GM23248 (cell line): ENCODE measurements at places on chromosomes 13 and 19. TPM values are rescaled to one million over a fixed set of nuclear protein-coding genes. Genes with fewer than 3 reads are reported as not detected.

DNA sequence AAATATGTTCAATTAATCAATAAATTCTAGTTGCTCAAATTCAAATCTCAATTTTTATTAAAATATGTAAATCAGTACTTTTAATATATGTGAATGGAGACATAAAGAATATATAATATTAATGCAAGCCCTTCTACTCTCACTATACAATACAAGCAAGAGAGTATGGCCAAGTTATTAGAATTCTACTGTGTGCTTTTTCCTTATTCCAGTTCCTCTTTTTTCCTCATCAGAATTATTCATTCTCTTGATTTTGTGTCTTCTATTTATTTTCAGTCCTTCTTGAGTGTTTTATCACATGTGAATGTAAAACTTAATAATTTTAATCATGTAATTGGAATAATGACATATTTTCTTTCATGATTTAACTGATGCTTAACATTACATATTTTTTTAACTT is 276.8 kb downstream of the PCDH20 start:
- no peak overlapping the region for H3K27ac ChIP-seq
- H3K4me3 ChIP-seq: no peak overlapping the region
- no peaks in the 10 kb centered on the region for H3K36me3 ChIP-seq
- no peaks in the 10 kb centered on the region for H3K4me1 ChIP-seq

GRCh38 chr19:42295831-42296525 is 6.0 kb upstream of the PRR19 start:
- no peak overlapping the region for H3K4me3 ChIP-seq
- DNase-seq: peak; percentile 65
- no peaks in the 10 kb centered on the region for H3K27me3 ChIP-seq
- H3K4me1 ChIP-seq: no peaks in the 10 kb centered on the region

GRCh38 chr13:41428155-41428554 is 29.2 kb upstream of the RGCC start:
- H3K4me1 ChIP-seq: no peaks in the 10 kb centered on the region
- no peak overlapping the region for H3K27ac ChIP-seq
- no peaks in the 10 kb centered on the region for H3K36me3 ChIP-seq
- no peaks in the 10 kb centered on the region for H3K27me3 ChIP-seq

- H3K4me3 ChIP-seq: no peak overlapping the region
- no peaks in the 10 kb centered on the region for H3K36me3 ChIP-seq
- H3K4me1 ChIP-seq: peaks cover 3% of the 10 kb centered on the region; the same call in 1 of the 2 replicates
- no peak overlapping the region for H3K27ac ChIP-seq
These were observed 4.1 kb downstream of the KPTN start for GRCh38 chr19:47479701-47480503.

- no peak for DNase-seq
- H3K4me3 ChIP-seq: no peak overlapping the region
- H3K4me1 ChIP-seq: no peaks in the 10 kb centered on the region
- no peaks in the 10 kb centered on the region for H3K27me3 ChIP-seq
- no peaks in the 10 kb centered on the region for H3K36me3 ChIP-seq
These were observed 276.0 kb downstream of the FOXO1 start for GRCh38 chr13:40390401-40390916.

DNA sequence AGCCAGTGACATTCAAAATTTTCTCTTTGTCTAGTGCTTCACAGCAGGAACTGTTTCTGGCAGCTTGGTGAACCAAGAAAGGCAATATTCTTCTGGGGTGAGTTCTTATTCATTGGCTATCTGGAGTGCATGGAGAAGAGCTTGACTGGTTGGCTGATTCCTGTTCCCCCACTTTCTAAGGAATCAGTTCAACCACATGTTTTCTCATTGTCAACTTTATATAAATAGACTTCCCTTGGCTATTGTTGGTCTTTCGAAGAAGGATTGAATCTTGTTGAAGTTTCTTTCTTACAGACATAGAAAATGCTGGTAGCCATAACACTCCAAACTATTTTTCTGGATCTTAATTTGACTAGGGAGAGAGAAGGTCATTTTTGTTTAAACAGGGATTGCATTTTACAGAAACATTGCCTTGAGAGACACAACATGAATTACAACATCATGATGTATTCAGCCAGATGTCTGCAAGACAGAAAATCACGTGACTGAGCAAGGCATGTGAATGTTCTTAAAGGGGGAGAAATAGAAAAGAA is 85.2 kb downstream of the EDNRB start:
- DNase-seq: peak; percentile 68
- H3K27ac ChIP-seq: no peak overlapping the region
- no peaks in the 10 kb centered on the region for H3K27me3 ChIP-seq
- no peaks in the 10 kb centered on the region for H3K36me3 ChIP-seq
- H3K4me1 ChIP-seq: 0 out of 2 replicates have a peak, but pooled peaks cover 4% of the 10 kb centered on the region

DNA sequence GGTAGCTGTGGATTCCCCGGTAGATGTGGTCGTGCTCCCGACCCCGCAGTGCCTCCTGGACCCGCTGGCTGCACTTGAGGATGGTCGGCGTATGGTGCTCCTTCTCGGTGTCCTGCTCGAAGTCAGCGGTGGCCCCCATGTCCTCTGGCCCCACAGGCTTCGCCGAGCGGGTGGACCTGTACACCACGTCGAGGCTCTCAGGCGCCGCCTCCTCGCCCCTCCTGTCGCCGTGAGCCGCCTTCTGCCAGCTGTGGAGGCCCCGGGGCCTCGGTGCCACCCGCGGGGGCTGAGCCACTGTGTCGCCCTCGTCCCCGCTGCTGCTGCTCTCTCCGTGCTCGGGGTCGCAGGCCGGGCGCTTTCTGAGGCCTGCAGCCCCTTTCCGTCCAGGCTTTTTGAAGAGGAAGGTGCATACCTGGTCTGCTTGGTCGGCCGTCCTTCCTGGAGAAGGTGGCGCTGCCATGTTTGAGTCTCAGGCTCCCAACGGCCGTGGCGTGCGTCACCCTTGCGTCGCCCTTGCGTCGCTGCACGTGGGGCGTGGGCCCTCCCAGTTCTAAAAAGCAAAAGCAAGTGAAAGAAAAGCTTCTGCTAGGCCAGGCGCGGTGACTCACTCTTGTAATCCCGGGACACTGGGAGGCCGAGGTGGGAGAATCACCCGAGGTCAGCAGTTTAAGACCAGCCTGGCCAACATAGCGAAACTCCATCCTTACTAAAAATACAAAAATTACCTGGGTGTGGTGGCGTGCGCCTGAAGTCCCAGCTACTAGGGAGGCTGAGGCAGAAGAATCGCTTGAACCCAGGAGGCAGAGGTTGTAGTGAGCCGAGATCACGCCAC is at the start of gene RNF113B:
Gene RNF113B, minus strand, starts transcription at position 493 of the 832 bp plus-strand sequence. Its CDS starts 33 bp downstream, at position 460.
- H3K27ac ChIP-seq: no peak within 1 kb of the TSS
- H3K27me3 ChIP-seq: no peaks in the 10 kb centered on the region
- H3K36me3 ChIP-seq: no peaks in the 10 kb centered on the region
- no peak within 1 kb of the TSS for H3K4me3 ChIP-seq
- no peak for DNase-seq

DNA sequence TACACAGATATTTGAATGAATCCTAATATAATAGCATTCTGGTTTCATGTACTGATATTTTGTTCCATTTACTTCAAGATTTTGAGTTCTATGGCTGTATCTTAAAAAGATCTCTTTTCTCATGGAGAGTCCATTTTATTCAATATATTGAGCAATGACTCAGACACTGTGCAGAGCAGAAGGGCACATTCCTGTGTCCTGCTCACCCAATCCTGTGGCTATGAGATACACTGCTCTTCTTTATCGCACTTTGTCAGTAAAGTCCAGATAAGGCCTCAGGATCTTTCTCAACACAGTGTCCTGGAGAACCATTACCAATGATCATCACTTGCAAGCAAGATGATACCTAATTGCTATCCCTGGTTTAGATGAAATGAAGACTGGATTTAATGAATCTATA is 155.0 kb downstream of the CYSLTR2 start:
- no peaks in the 10 kb centered on the region for H3K27me3 ChIP-seq
- DNase-seq: peak; percentile 53

DNA sequence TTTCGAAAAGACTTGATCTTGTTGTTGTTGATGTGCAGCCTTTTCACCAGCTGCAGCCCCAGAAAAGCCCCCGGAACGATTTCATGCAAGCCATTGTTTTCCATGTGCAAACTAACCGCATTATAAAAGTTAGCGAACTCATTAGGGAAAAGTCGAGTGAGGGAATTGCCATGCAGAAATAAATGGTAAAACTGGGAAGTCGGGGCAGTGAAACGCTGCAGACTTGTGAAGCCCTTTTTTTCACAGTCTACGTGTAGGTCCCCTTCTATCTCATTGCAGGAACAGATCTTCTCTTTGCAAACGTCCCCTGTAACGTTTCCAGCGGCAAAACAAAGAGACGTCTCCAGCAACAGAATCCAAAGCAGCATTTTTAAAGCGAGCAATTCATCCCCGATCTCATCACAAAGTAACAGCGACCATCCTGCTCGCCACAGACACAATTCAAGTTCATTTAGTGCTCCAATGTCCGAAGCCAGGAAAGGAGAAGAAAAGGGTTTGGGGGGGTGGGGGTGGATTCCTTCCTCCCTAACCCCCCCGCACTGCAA is 1.1 kb downstream of the SLITRK1 start:
- H3K27ac ChIP-seq: no peak overlapping the region
- no peak overlapping the region for H3K4me3 ChIP-seq
- DNase-seq: no peak
- H3K36me3 ChIP-seq: no peaks in the 10 kb centered on the region

DNA sequence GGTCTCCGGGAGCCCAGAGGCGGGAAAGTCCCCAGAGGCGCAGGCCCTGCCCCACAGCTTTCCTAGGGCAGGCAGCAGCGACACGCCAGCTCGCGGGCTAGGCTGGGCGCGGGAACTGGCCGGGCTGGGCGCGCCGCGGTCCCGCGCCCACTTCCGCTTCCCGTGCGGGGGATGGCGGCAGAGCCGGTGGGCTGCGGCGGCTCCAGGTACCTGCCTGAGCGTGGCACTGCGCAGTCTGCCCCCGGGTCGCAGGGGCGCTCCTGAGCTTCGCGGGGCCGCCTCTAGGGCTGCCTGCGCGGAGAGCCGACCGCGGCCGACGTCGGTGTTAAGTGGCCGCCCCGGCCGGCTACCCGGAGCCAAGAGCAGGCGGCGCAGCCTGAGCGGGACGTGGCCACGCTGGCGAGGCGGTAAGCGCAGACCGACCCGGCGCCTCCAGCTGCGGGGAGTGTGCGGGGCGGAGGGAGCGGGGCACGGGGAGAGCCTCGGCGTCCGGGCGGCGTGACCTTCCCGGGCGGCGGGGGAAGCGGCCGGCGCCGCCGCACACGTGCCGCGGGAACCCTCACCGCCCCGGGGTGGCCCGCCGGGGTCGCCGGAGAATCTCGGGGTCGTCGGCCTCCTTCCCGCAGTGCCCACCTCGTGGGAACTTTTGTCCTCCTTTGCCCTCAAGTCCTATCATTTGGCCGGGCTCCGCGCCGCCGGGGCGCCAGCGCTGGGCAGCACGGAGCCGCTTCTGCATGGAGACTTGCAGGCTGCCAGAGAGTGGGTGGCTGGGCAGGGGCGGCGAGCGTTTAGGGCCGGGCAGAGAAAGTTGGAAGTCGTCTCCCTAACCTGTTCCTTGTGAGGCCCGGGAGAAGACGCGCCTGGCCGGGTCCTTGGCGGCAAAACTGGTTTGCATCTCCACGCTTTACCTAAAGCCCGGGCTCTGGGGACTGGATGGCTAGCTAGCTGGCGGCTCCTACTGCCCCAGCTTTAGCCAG is 31.4 kb upstream of the MPHOSPH8 start:
- H3K27ac ChIP-seq: no peak overlapping the region
- H3K27me3 ChIP-seq: no peaks in the 10 kb centered on the region
- H3K36me3 ChIP-seq: no peaks in the 10 kb centered on the region
- DNase-seq: peak; percentile 74

The RUVBL2 gene
- polyA plus RNA-seq: 129 and 130 TPM in 2 replicates

The FPR3 gene
- not detected in 2 replicates for polyA plus RNA-seq

The ITPKC gene
- polyA plus RNA-seq: 8.5 and 10.4 TPM in 2 replicates

The RNF17 gene
- polyA plus RNA-seq: not detected in 2 replicates
